Transverse colon (tissue), 4 donors: ENCODE measurements at places on chromosomes 6 and 20. TPM values are rescaled to one million over a fixed set of nuclear protein-coding genes. Genes with fewer than 3 reads are reported as not detected.

DNA sequence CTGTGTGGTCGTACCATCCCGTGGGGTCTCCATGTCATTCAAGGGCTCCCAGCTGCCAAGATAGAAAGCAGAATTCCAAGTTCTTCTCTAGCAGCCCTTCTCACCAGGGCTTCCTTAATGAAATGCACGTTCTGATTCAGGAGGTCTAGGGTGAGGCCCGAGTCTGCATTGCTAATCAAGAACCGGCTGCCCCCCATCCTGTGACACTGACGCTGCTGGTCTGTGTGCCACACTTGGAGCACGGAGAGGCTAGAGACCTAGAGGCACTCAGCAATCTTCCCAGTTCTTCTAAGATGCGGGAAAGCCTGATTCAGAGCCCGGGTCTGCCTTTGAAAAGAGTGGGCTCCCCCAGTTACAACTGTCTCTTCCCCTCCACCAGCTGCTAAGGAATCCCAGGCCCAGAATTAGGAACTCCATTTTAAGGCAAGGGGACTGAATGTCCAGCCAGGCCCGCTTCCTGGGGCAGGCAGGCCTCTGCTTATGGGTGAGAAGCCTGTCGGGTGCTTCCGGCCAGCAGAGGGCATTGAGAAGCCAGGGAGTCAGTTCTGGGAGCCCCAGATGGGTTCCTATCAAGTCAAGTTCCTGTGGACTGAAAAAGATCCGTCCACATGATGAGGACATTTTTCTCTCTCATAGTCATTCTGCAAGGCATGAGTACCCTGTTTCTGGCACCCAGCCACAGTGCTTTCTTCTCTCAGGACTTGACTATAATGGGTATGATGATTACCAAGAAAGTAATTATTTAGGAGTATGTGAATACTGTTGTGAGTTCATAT is 69.8 kb upstream of the RIN2 start:
- H3K27me3 ChIP-seq, result no peaks in the 10 kb centered on the region
- no peaks in the 10 kb centered on the region for H3K4me1 ChIP-seq
- no peak overlapping the region for H3K27ac ChIP-seq
- no peaks in the 10 kb centered on the region for H3K36me3 ChIP-seq
- DNase-seq, result peak; percentile 78
- no peak overlapping the region for H3K4me3 ChIP-seq

Gene FERMT1
- total RNA-seq, result 30.2 TPM

Gene E2F1
- total RNA-seq, result 2.7 TPM

DNA sequence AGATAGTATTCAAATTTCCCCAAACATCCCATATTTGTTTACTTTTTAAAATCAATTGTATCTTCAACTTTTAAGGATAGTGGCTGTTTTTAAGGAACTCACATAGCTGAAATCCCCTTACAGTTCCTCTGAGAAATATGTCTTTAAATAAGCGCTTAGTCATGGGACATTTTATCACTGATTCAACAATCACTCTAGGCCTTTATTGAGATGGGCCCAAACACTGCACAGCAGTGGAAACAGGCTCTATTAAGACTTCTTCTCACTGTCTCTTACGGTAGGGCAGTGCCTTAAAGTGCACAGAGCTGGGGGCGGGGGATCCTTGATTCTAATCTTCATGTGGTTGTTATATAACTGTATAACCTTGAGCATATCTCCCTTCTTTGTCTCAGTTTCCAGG is 59.8 kb upstream of the RREB1 start:
- no peak overlapping the region for H3K27ac ChIP-seq
- no peak for DNase-seq
- H3K36me3 ChIP-seq, result no peaks in the 10 kb centered on the region
- H3K4me3 ChIP-seq, result no peak overlapping the region
- H3K27me3 ChIP-seq, result no peaks in the 10 kb centered on the region
- no peaks in the 10 kb centered on the region for H3K4me1 ChIP-seq

Gene RAMACL
- 1.2 TPM for total RNA-seq

Gene CCM2L
- total RNA-seq, result 4.9 TPM

GRCh38 chr20:46740214-46740609 is 30.8 kb downstream of the SLC2A10 start:
- H3K4me3 ChIP-seq, result no peak overlapping the region
- no peak for DNase-seq
- no peak overlapping the region for H3K27ac ChIP-seq
- H3K27me3 ChIP-seq, result peaks cover 11% of the 10 kb centered on the region
- H3K36me3 ChIP-seq, result no peaks in the 10 kb centered on the region
- no peaks in the 10 kb centered on the region for H3K4me1 ChIP-seq

GRCh38 chr20:59994697-59995122 is 36.5 kb downstream of the CDH26 start:
- no peak overlapping the region for H3K27ac ChIP-seq
- no peaks in the 10 kb centered on the region for H3K27me3 ChIP-seq
- H3K4me1 ChIP-seq, result peaks cover 6% of the 10 kb centered on the region
- H3K4me3 ChIP-seq, result no peak overlapping the region

- no peak overlapping the region for H3K4me3 ChIP-seq
- H3K4me1 ChIP-seq, result peaks cover 42% of the 10 kb centered on the region
- no peaks in the 10 kb centered on the region for H3K27me3 ChIP-seq
- no peaks in the 10 kb centered on the region for H3K36me3 ChIP-seq
These were observed 42.0 kb downstream of the JARID2 start for GRCh38 chr6:15287670-15288375.

- peaks cover 3% of the 10 kb centered on the region for H3K27me3 ChIP-seq
- no peaks in the 10 kb centered on the region for H3K4me1 ChIP-seq
- no peak overlapping the region for H3K27ac ChIP-seq
- no peak for DNase-seq
These were observed 95.0 kb downstream of the LRFN2 start for GRCh38 chr6:40492187-40492586.

GRCh38 chr6:148175550-148176188 is 167.0 kb upstream of the SASH1 start:
- H3K27ac ChIP-seq, result no peak overlapping the region
- H3K4me1 ChIP-seq, result no peaks in the 10 kb centered on the region
- DNase-seq, result no peak
- H3K4me3 ChIP-seq, result no peak overlapping the region
- H3K36me3 ChIP-seq, result no peaks in the 10 kb centered on the region

DNA sequence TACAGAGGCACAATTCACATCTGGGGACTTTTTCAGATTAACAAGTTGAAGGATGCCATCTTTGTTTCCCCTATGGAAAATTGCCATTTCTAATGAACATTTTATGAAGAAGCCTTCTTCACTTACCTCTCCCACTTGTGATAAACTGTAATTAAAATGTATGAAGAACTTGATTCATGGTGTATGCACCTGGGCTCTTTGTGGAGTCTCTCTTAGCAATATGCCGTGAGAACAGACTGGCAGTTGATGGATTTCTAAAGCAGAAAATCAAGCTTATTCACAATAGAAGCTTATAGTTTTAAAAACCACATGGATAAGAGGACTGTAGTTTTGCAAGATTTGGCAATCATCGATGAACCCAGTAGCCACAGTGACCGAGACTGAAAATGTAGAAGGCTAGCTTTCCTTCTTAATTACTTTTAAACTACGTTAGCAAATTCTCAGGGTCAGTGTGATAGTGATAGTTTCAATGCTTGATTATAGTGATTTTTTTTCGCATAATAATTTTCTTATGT is 270.6 kb downstream of the PRL start:
- H3K36me3 ChIP-seq, result no peaks in the 10 kb centered on the region
- H3K27me3 ChIP-seq, result no peaks in the 10 kb centered on the region
- peaks cover 13% of the 10 kb centered on the region for H3K4me1 ChIP-seq

GRCh38 chr20:60090631-60091030 is 132.4 kb downstream of the CDH26 start:
- no peaks in the 10 kb centered on the region for H3K4me1 ChIP-seq
- no peak overlapping the region for H3K4me3 ChIP-seq
- no peak for DNase-seq
- peaks cover 37% of the 10 kb centered on the region for H3K27me3 ChIP-seq
- no peaks in the 10 kb centered on the region for H3K36me3 ChIP-seq

DNA sequence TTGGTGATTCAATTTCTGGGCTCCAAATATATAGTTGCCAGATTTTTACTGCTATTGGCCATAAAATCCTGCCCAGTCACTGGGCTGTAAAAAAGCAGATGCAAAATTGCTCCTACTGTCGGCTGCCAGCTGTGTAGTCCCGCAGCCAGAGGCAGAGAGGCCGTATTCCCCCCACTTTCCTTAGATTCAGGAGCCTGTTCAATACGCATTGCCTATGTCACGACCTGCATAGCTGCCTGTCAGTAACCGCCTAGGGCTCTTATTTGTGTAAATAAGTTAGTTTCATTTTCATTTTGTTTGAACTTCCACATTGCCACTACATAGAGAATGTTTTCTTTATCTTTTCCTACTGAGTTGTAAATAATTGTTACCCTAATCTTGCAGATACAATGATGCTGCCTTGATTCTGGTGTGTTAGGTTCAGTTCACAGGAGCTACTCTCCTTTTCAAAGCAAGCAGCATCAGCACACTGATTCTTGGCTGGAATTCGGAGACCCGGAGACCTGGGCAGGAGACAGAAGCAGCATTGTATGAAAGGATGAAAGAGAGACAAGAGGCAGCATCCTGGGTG is 46.0 kb upstream of the UST start:
- H3K27me3 ChIP-seq, result no peaks in the 10 kb centered on the region
- peak overlapping the region; percentile 40 for H3K4me3 ChIP-seq
- DNase-seq, result peak; percentile 11
- no peaks in the 10 kb centered on the region for H3K36me3 ChIP-seq

GRCh38 chr20:25017257-25017803 is 24.8 kb upstream of the APMAP start:
- H3K27me3 ChIP-seq, result no peaks in the 10 kb centered on the region
- H3K4me1 ChIP-seq, result no peaks in the 10 kb centered on the region
- DNase-seq, result peak; percentile 74
- H3K4me3 ChIP-seq, result no peak overlapping the region
- H3K36me3 ChIP-seq, result no peaks in the 10 kb centered on the region

GRCh38 chr6:40671001-40671693 is 84.0 kb upstream of the LRFN2 start:
- H3K27me3 ChIP-seq, result no peaks in the 10 kb centered on the region
- no peak overlapping the region for H3K27ac ChIP-seq
- H3K4me1 ChIP-seq, result no peaks in the 10 kb centered on the region

- H3K27me3 ChIP-seq, result no peaks in the 10 kb centered on the region
- H3K27ac ChIP-seq, result peak overlapping the region; percentile 97
- peak overlapping the region; percentile 98 for H3K4me3 ChIP-seq
- peaks cover 28% of the 10 kb centered on the region for H3K4me1 ChIP-seq
- no peaks in the 10 kb centered on the region for H3K36me3 ChIP-seq
These were observed 728 bp downstream of the PSMA7 start for GRCh38 chr20:62142252-62143080.

Gene PEX3
- total RNA-seq, result not detected

DNA sequence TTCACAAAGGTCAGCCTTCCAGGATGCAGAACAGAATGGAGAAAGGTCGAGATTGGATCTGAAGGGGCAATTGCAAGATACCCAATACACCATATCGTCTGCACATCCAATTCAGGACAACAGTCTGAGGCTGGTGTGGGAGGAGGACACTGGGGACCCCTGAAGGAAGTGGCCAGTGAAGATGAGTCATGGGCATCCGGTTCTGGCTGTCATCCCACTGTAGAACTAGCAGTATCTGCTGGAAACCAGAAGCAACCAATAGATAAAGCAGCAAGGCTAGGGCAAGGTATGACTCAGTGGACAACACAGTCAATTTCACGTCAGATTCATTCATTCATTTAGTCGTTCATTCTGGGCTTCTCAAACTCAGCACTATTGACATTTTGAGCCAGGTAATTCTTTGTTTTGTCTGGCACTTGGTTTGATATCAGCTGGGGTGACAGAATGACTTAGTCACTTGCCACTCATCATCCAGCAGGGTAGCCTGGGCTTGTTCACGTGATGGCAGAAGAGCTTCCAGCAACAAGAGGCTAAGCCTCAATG is 30.3 kb upstream of the SHLD1 start:
- no peak overlapping the region for H3K27ac ChIP-seq
- no peaks in the 10 kb centered on the region for H3K4me1 ChIP-seq
- DNase-seq, result no peak
- no peak overlapping the region for H3K4me3 ChIP-seq

GRCh38 chr6:34557228-34557627 is 1.1 kb upstream of the SPDEF start:
- no peaks in the 10 kb centered on the region for H3K36me3 ChIP-seq
- no peaks in the 10 kb centered on the region for H3K4me1 ChIP-seq
- H3K27me3 ChIP-seq, result no peaks in the 10 kb centered on the region
- no peak overlapping the region for H3K4me3 ChIP-seq
- DNase-seq, result no peak

Gene C6orf118
- total RNA-seq, result not detected

DNA sequence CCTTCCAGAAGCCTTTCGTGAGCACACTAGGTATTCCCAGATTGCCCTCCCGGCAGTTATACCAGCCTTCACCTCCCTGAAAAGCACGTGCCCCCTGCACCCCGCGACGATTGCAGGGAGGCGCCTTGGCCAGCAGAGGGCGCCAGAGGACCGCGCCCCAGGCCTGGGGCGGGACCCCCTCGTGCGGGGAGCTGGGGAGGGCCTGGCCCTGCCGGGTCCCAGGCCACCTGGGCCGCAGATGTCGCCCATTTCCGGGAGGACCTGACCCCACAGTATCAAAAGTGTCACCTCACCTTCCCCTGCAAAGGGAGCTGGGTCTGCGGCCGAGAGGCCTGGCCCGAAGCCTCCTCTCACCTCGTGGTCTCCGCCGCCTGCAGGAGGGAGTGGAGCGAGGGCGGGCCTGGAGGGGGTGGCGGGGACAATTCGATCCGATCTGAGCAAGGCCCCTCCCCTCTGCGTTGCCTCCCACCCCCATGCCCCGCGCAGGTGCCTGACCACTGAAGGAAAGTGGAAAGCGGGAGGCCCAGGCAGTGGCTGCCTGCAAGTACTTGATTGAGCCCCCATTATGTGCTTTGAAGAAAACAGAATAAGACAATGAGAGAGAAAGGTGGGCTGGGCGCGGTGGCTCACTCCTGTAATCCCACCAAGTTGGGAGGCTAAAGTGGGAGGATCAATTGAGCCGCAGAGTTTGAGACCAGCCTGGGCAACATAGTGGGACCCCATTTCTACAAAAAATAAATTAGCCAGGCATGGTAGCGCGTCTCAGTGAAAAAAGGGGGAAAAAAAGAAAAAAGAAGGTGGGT is 3.5 kb upstream of the SNAI1 start:
- H3K4me1 ChIP-seq, result peaks cover 17% of the 10 kb centered on the region
- no peak overlapping the region for H3K27ac ChIP-seq
- H3K4me3 ChIP-seq, result no peak overlapping the region
- peaks cover 11% of the 10 kb centered on the region for H3K27me3 ChIP-seq
- DNase-seq, result peak; percentile 57
- H3K36me3 ChIP-seq, result no peaks in the 10 kb centered on the region

DNA sequence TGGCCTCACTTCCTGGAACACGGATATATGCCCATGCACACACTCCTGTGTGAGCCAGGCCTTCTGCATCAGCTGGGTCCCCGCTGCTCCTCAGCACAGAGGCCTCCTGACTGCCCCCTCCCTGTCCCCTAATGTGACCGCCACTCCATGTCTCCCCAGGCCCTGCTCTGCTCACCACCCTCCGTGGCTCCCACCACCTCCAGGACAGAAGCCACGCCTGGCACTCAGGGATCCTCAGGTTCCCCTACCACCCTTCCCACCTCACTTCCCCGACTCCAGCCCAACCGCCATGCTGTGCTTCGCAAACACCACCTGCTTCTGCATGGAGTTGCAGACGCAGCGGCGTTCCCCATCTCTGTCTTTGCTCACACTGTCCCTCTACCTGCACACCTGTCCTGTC is 4.3 kb upstream of the SRC start:
- no peak overlapping the region for H3K4me3 ChIP-seq
- H3K27me3 ChIP-seq, result no peaks in the 10 kb centered on the region
- no peak for DNase-seq
- no peaks in the 10 kb centered on the region for H3K36me3 ChIP-seq
- peaks cover 9% of the 10 kb centered on the region for H3K4me1 ChIP-seq
